Activated CD4-positive, alpha-beta memory T cell treated with anti-CD3 and anti-CD28 coated beads for 36 hours (primary cell): ENCODE measurements at places on chromosomes 4 and X. TPM values are rescaled to one million over a fixed set of nuclear protein-coding genes. Genes with fewer than 3 reads are reported as not detected.

GRCh38 chr4:109861916-109862511 is 14.1 kb downstream of the LRIT3 start:
- no peaks in the 10 kb centered on the region for H3K27me3 ChIP-seq
- H3K27ac ChIP-seq: no peak overlapping the region
- DNase-seq: no peak
- no peaks in the 10 kb centered on the region for H3K4me1 ChIP-seq
- H3K4me3 ChIP-seq: no peak overlapping the region

GRCh38 chrX:38891641-38892413 is 90.6 kb downstream of the MID1IP1 start:
- no peaks in the 10 kb centered on the region for H3K36me3 ChIP-seq
- DNase-seq: peak; percentile 52
- no peaks in the 10 kb centered on the region for H3K27me3 ChIP-seq

- no peak for DNase-seq
- H3K36me3 ChIP-seq: no peaks in the 10 kb centered on the region
- H3K27ac ChIP-seq: no peak overlapping the region
- no peaks in the 10 kb centered on the region for H3K27me3 ChIP-seq
- H3K4me3 ChIP-seq: no peak overlapping the region
These were observed 369.7 kb upstream of the DIAPH2 start for GRCh38 chrX:96314985-96315384.

DNA sequence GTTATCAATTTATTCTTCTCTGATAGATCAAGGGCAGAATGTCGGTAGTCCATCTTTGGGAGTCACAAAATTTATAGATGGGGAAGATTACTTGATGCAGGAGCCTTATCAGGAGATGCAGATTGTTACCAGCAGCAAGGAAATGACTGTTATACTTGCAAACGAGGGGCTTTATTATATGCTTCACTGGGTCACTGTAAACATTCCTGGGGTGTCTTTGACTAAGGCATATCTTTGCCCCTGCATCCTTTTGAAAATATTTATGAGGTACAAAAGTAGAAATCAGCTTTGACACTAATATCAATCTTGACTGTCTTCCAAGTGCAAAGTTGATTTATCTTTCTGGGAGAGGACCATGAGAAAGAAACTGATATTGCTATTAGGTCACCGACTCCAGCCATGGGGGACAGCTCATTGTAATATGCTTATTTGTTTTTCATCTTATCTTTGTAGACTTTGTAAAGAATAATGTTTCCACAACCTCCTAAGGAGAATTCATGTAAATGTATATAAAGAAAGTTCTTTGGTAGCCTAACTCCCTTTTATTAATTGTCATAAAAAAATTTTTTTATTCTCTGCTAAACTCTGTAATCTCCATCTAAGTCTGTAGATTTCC is 177.3 kb upstream of the EMCN start:
- H3K27me3 ChIP-seq: peaks cover 2% of the 10 kb centered on the region
- no peak overlapping the region for H3K27ac ChIP-seq
- DNase-seq: no peak

The GPR143 gene
- total RNA-seq: not detected

The DSPP gene
- not detected for total RNA-seq
